ENCODE measurements at places on chromosomes 11 and 22.

DNA sequence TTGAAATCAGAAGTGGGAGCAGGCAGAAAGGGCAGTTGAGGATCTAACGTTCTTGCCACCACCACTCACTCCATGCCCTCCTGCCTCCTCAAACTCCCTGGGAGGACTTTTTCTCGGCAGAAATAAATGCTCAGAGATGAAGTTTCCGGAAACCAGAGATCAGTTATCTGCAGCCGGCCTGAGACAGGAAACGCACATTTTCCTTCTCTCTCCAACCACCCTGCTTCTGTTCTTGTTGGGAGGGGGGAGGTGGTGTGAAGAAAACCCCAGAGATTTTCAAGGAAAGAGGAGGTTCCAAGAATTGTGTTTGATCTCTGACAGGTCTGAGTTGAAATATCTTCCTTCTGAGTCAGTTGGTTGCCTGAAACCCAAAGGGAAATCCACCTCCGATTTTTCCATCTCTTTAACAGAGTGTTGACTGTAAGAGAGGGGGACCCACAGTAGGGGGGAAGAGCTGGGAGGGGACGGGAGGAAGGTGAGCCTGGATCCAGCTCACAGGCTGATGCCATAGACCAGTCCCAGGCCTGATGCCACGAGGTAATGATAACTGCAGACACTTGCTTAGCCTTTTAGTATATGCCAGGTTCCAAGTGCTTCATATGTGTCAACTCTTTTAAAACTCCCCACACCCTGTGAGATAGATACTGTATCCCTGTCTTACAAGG is 100.8 kb downstream of the TRAF6 start:
- no peak for DNase-seq

- no peak for DNase-seq
These were observed 594 bp upstream of the POU2AF1 start for GRCh38 chr11:111379602-111380136.

DNA sequence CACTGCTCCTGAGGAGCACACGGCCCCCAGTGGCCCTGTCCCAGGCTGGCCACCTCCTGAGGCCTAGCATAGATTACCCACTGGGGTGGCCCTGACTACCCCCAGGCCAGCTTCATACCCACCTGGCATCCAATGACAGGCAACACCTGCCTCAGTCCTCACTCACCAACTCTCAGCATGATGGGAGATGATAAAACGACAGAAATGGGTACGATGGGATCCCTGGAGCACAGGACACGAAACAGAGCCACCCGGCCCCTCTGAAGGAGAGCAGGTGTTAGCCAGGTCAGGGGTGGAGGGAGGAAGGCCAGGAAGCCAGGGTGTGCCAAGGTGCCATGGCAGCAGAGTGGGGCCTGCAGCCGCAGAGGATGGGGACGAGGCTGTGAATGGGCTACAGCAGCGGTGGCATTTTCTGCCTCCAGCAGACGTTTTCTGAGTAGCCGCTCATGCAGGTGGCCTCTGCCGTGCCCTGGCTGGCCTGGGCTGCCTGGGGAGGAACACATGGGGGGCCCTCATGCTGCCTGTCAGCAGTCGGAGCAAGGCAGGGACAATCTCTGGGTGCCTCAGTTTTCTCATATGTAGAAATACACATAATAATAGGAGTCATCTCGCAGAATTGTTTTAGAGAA is 50.2 kb upstream of the FGF3 start:
- no peak for DNase-seq

GRCh38 chr22:17769716-17770082 is 4.6 kb downstream of the BID start:
- DNase-seq = no peak

GRCh38 chr11:109424901-109425300 is 2.9 kb downstream of the C11orf87 start:
- peak; percentile 49 for DNase-seq

DNA sequence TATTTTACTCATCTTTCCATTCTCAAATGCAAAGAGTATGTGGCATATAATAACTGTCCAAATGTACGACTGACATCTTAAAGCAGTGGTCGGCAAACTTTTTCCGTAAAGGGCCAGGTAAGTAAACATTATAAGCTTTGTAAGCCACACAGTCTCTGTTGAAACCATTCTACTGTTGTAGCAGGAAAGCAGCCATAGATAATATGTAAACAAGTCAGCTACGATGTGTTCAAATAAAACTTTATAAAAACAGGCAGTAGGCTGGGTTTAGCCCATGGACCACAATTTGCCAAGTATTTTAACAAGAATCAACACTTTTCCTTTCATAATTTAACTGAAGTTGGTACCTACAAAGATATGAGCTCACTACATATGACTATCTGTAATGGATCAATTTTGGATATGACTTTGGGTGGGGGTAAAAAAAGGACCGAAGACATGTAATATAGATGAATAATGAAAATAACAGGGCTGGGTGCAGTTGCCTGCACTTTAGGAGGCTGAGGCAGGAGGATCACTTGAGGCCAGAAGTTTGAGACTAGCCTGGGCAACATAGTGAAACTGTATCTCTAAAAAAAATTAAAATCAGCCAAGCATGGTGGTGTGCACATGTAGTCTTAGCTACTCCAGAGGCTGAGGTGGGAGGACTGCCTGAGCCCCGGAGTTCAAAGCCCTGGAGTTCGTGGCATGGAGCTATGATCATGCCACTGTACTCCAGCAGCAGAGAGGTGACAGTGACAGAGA is 5.7 kb downstream of the RDX start:
- DNase-seq = no peak

DNA sequence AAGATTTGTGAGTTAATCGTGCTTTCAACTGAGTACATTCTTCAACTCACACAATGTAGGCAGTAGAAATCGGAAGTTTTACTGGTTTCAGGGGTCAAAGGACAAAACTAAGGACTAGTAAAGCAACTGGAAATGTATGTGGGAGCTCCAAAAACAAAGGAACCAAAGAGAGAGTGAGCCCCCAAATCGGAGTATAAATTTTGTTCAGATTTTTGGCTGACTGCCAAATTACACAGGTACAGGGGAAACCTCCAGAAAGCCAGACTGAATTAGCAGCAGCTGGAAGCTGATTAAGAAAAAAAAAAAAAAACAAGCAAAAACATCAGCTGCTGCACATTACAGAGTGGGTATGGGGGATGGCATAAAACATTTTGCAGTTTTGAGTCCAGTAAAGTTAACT is 75.2 kb upstream of the GNAZ start:
- peak; percentile 17 for DNase-seq
